ENCODE measurements at places on chromosomes 13 and 19. TPM values are rescaled to one million over a fixed set of nuclear protein-coding genes. Genes with fewer than 3 reads are reported as not detected.

- peak; percentile 3 for DNase-seq
Observed at GRCh38 chr13:113001241-113002140, 32.5 kb downstream of the MCF2L start.

DNA sequence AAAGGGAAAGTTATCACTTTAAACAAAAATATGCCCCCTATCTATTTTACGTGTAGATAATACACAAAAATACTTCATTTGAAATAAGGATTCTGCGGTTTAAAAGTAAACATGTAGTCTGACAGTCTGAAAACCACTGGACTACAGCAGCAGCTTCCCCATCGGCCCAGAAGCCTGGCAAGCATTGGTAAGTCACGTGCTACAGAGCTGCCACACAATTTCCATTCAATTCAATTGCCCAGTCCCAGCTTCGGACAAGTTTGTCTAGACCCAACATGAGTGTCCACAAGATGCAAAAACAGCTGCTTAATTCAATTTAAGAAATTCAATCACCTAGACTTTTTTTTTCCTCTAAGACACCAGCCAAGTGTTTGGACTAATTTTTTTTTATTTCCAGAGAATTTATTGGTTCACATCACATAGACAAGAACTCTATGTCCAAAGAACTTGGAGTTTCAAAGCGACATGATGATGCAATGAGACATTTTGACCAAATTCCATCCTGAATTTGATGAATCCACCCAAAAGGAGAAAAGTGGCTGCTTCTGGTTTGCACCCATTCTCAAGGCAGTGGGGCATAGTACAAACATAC lies 458.9 kb downstream of the COG6 start:
- DNase-seq = no peak

DNA sequence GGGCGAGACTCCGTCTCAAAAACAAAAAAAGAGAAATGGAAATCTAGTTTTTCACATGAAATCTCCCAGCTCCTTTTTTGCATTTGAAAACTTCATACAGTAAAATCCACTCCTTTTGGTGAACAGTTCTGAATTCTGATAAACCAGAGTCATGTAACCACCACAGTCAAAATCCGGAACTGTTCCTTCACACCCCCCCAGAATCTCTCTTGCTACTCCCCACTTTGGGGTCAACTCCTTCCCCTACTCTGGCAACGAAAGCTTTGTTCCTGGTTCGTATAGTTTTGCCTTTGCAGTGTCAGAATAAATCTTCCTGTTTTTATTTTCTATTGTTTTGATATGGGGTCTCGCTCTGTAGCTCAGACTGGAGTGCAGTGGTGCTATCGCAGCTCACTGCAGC lies 23.7 kb downstream of the RCN3 start:
- no peak for DNase-seq

DNA sequence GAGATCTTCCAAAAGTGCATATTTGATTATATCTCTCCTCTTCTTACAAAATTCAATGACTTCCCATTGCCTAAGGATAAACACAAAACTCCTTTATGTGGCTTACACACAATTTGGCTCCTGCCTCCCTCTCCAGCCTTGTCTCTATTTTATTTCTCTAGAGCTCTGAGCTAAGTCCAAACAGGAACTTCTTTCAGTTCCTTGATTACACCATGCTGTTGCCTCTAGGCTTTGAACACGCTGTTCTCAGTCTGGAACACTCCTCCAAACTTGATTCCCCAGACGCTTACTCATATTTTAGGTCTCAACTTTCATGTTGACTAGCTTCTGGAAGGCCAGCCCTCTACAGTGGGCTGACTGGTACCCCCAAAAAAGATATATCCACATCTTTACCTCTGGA lies 258.5 kb downstream of the COG6 start:
- DNase-seq = peak; percentile 87

NCAN gene
- not detected for total RNA-seq

FGF21 gene
- not detected for total RNA-seq

OVOL3 gene
- total RNA-seq = not detected

CYP2F1 gene
- total RNA-seq = not detected

FGF22 gene
- not detected for total RNA-seq

DNA sequence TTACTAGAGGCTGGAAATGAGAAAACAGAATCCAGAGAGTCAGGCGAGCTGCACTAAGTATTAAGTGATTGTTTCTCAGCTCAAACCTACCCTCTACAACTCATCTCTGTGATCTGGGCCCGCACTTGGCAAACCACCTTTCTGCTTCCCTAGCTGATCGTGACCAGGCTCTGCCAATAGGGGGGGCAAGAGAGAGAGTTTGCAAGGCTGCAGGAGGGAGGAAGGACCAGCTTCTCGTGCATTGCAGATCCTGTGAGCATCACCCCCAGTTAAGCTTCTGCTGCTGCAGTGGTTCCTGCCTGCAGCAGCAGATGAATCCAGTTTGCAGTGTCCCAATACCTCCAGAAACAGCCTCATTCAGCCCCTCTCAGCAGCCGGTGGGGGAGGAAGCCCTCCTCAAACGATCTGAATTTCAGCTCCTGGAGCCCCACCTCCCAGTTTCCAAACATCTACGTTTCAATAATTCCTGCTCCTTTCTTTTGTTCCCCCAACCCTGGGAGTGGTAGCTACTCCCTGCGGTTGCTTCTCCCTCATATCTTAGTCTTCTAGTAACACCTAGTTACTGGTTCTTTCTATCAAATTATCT lies 20.0 kb downstream of the XRCC1 start:
- peak; percentile 72 for DNase-seq

OLFM4 gene
- total RNA-seq = under 0.01 TPM

ZNF20 gene
- 3.5 TPM for total RNA-seq

SIGLEC6 gene
- total RNA-seq = not detected

GRCh38 chr13:110162053-110162452 lies 144.9 kb downstream of the COL4A1 start:
- no peak for DNase-seq

TRPC4 gene
- total RNA-seq = 28.3 TPM

DNA sequence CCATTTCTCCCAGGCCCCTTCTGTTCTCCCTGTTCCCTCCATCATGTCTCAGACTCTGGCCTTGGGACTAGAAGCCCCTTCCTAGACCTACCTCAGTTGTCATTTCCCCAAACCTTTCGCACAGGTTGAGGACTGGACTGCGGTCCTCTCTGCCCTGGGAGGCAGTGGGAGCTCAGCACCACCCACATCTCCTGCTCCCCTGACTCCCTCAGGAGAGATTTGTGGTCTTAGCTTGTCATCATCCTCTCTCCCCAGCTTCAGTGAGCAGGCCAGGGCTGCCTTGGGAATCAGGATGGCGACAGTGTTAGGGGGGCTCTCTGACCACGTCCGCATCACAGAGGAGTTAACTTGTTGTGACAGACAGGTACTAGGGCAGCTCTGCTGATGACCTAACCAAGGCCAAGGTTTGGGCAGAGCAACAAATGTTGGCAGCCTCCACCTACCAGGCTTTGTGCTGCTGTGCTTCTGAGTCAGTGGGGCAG lies 25.6 kb upstream of the RNF17 start:
- DNase-seq = no peak

DNA sequence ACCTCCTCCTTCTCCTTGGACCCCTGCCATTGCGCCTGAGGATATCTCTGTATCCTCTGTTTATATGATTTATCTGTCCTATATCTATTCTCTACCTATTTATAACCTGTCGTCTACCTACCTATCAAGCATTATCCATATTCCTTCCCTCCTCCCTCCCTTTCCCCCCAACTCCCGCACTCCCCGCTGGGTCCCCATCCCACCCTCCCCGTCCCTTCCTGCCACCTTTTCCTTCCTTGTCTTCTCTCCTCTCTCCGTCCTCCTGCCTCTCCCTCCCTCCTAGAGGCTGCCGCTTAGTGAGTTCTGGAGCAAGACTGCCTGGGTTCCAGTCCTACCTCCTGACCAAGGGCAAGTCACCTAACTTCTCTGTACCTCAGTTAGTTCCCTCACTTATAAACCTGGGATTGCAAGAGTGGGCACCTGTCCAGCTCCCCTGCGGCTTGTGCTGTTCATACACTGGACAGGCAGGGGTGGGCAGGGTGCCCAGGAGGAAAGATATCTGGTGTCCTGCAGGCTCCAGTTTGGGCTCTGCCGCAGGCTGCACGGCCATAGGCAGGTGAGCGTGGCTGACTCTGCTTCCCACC lies 16.1 kb downstream of the TTYH1 start:
- DNase-seq = peak; percentile 12

FBL gene
- 114 TPM for total RNA-seq

- DNase-seq = peak; percentile 60
Observed at GRCh38 chr13:24185591-24186232, 25.2 kb downstream of the SPATA13 start.

KIR2DL4 gene
- not detected for total RNA-seq

- DNase-seq = no peak
Observed at GRCh38 chr13:113507505-113508345, 17.2 kb upstream of the DCUN1D2 start.

DNA sequence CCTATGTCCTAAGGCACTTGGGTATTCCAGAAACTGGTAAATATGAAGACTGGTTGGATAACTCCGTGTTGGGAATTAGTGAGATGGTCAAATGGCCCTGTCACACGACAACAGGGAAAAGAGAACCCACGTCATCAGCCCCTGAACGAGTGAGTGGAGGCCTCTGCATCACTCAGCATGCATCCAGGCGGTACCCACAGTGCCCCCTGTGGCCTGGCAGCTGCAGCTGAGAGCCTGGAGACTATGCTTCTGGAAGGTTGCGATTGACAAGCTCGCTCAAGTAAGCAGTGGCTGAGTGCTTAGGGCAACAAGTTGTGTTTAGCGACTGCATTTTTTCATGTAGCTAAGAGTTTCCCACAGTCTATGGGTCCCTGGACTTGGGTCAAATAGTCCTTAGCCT lies 55.9 kb downstream of the COL4A2 start:
- DNase-seq = no peak

ZNF560 gene
- total RNA-seq = 0.86 TPM

Measured in fibroblast of villous mesenchyme (primary cell).